ENCODE measurements at places on chromosomes 1 and 21. TPM values are rescaled to one million over a fixed set of nuclear protein-coding genes. Genes with fewer than 3 reads are reported as not detected.

The CR1L gene
- total RNA-seq, result not detected

The CRB1 gene
- 0.05 TPM for total RNA-seq

The WNT3A gene
- total RNA-seq, result not detected

DNA sequence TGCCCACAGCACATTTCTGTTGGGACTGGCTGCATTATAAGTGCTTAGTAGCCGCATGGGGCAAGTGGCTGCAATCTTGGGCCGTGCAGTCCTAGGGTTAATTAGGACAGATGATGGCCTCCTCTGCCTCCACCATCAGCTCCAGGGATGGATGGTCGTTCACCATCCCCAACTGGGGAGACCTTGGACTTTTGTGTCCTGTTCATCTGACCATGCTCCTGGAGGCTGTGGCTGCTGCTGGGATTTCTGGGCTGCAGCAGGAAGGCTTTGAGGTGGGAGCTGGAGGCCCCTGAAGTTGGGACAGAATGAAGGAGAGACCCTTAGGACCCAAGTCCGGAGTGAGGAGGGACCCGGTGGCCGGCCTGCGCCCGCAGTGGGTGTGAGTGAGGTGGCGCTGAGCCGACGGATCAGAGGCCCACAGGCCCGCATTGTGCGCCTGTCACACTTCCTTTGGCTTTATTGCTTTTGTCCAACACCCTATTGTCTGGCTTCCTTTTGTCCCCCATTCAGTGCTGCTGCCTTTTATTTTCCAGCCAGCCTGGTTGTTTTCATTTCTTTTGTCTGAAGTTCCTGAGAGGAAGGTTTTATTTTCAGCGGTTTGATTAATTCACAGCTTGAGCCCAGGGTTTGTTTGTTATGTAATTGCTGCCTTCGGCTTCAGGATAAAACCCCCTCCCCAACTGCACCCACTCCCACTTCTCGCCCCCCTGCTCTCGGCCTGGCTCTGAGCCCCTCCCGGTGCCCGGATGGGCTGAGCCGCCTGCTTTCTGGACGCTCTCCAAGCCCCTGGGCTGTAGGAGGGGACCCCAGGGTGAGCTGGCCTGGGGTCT is 35.6 kb downstream of the SOX13 start:
- no peak for DNase-seq

GRCh38 chr1:21691739-21692138 is 22.6 kb upstream of the RAP1GAP start:
- DNase-seq, result no peak

Measured in left ventricle myocardium inferior (tissue), 1 donor.